ENCODE measurements at places on chromosomes 12 and 14.

- peak; percentile 88 for DNase-seq
Measured at GRCh38 chr12:119624966-119625365, 31.4 kb downstream of the TMEM233 start.

DNA sequence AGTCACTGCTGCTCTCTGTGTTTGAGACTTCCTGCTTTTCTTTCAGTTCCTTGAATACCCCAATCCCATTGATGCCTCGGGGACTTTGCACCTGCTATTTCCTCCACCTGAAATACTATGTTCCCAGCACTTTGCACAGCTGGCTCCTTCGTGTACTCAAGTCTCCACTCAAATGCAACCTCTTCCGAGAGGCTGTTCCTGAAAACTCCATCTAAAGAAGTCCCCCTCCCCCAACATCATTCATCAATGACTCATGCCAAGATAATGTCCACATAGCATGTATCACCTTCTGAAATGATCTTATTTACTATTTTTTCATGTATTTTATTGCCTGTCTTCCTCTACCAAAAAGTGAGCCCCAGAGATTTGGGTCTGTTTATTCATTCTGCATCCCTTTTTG is 48.6 kb downstream of the HSPB8 start:
- no peak for DNase-seq

DNA sequence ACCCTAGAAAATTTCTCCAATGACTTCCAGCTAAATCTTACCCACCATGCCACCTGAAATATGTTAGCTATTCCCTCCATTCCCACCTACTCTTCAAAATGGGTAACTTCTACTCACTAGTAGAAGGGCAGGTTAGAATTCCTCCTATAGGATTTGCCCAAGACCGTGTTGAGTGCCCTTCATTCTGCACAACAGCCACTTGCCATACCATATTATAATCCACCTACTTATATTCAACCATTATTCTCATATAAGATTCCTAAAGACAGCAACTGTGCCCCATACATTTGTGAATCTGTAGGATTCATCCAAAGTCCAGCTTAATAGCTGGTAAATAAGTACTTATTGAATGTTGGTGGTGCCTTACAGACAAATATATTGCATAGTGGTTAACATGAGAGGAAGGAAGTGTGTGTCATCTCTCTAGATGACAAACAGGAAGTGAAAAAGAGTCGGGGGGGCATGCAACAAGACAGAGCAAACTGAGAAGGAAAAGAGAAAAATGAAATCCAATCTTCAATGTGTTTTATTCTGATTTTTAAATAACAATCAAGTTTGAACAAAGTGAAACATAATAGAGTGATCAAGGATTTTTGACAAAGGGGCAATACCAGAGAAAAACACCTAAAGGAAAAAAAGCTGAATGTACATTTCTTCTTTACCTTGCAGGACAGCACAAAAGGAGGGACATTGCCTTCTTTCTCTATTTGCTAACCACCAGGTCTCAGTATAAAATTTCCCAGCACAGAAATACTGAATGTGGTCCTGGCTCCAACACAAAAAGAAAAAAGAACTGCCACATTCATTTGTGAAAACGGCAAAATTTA is 389.3 kb upstream of the USP15 start:
- DNase-seq: no peak

GRCh38 chr12:38399711-38400206 is 83.2 kb downstream of the ALG10B start:
- DNase-seq: no peak

DNA sequence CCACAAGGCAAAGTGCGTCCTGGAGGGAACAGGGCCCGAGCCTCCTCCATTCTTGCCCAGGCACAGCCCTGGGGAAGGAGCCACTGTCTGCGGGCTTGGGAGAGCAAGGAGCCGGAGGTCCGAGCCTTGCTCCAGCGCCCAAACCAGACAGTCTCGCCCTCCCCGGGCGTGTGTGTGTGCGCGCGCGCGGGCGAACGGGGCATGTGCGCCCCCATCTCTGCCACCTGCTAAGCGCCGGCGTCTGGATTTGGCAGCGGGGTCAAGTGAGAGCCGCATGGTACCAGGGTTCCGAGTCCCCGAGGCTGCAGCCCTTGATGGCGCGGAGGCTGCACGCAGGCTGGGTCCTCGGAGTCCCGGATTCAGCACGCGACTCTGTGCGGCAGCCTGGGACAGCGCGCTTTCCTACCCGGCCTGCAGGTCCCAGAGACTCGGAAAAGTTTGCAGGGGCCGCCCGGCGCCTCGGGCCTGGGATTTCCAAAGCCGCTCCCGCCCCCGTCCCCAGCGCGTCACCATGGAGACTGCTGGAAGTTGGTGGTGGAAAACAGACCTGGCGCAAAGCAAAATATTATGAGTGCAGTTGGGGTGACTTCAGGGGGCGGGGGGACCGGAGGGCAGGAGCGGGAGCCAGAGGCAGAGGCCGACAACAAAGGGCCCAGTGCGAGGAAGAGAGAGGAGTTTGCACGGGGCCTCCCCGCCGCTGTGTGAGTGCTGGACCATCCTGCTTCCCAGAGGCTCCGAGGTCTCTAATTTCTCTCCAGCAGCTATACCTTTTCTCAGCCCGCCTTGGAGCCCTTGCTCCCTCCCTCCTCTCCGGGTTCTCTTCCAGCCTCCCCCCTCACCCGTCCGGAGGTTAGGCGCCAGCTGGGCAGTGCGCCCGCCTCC is 4.2 kb downstream of the RFX4 start:
- DNase-seq: no peak

DNA sequence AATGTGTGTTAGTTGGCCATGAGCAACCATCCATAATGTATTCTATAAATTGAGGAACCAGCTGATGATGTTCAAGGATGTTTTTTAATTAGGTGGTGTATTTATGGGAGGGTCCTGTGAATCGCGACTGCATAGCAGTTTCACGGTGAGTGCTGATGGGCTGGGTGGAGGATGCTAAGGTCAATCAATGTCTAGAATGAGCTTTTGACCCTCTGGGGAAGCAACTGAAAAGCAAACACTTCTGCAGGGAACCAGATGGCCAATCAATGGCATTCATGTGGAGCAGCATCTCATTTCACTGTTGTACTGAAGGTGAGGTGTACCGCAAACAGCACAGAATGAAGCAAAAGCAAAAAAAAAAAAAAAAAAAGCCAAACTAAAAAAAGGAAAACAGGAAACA is 676.1 kb upstream of the TMEM132C start:
- no peak for DNase-seq

GRCh38 chr12:132496358-132496669 is 6.4 kb downstream of the FBRSL1 start:
- DNase-seq: no peak

DNA sequence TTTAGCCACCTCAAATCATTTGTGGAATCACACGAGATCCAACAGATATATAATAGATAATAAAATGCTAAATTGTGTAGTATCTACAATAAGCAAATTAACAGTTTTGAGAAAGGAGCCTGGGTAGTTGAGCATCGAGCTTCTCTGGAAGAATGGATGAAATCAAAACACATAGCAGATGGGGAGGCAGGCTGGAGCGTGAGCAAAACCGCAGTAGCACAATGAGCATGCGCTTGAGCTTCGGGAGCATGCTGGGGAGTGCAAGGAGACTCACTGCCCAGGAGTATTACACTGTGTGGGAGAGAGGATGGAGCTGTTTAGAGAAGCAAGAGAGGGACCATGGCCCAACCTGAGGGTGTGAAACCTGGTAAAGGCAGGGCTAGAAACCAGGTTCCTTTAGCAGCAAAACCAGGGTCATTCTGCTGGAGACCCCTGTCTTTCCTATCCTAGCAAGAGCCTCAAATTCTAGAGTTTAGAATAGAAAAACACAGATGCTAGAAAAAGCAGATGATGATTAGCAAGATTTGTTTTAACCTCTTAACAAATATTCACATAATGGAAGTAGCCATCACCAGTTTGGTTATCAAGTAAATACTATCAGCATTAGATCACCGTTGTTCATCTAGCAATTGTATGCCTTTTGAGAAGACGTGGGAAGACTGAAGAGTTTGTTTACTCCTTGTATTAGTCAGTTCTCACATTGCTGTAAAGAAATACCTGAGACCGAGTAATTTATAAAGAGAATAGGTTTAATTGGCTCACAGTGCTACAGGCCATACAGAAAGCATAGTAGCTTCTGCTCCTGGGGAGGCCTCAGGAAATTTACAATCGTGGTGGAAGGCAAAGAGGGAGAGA is 484.8 kb downstream of the EGLN3 start:
- no peak for DNase-seq

DNA sequence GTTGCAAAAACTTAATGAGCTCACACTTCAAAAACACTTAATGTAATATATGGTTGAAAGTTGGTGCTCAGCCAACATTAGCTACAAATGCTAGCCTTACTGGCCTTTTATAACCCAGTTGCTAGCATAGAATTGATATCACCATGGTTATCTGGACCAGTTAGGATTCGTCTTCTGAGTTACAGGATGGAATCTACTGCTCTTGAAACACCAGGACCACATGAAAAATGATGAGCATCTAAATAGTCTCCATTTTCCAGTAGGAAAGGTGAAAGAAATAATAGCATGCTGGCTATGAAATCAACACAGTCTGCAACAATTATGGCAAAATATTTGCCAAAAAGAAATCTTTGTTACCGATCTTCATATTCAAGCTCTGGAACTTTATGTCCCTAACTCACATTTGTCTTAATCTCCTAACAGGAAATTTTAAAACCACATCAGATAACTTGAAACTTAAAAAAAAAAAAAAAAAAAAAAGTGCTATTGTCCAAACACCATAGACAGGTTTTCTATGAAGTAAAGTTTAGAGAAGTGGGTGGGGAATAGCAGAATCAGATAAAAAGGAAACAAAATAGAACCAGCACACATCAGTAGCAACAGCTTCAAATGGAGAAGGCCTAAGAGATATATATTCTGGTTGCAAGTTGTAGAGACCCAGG is 12.6 kb upstream of the CD69 start:
- DNase-seq: no peak

- DNase-seq: no peak
Measured at GRCh38 chr12:6084261-6084968, 40.1 kb downstream of the VWF start.

DNA sequence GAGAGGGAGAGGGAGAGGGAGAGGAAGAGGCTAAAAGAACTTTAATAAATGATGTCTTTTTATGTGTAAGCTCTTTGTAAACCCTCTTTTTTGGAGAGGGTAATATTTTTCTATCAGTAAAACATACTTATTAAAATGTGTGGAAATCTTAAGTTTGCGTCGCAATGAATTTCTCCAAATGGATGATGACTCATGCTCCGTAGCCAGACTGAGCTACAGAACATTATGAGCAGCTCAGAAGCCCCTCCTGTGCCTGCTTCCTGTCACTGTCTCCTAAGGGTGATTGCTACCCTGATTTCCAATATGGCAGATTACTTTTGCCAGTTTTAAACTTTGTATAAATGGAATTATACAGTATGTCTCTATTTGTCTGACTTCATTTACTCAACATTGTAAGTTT is 13.0 kb upstream of the PYGL start:
- no peak for DNase-seq

DNA sequence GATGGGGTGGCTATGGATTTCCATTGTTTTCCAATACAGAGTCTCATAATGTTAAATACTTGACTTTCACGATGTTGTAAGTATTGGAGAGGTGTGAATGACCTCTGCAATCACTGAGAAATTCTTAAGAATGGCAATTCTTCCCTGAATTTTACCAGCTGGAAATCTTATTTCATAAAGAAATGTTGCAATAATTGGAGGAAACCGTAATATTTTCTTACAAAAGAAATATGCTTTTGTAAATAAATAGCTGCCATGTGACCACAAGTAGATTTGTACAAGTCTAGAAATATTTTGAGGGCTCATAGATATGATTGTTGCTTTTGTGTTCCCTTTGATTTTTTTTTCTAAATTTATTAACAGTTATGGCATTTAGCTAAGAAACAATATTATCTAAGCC is 308.7 kb upstream of the ATP2B1 start:
- DNase-seq: no peak

- no peak for DNase-seq
Measured at GRCh38 chr12:109578330-109578927, 4.8 kb downstream of the MVK start.

DNA sequence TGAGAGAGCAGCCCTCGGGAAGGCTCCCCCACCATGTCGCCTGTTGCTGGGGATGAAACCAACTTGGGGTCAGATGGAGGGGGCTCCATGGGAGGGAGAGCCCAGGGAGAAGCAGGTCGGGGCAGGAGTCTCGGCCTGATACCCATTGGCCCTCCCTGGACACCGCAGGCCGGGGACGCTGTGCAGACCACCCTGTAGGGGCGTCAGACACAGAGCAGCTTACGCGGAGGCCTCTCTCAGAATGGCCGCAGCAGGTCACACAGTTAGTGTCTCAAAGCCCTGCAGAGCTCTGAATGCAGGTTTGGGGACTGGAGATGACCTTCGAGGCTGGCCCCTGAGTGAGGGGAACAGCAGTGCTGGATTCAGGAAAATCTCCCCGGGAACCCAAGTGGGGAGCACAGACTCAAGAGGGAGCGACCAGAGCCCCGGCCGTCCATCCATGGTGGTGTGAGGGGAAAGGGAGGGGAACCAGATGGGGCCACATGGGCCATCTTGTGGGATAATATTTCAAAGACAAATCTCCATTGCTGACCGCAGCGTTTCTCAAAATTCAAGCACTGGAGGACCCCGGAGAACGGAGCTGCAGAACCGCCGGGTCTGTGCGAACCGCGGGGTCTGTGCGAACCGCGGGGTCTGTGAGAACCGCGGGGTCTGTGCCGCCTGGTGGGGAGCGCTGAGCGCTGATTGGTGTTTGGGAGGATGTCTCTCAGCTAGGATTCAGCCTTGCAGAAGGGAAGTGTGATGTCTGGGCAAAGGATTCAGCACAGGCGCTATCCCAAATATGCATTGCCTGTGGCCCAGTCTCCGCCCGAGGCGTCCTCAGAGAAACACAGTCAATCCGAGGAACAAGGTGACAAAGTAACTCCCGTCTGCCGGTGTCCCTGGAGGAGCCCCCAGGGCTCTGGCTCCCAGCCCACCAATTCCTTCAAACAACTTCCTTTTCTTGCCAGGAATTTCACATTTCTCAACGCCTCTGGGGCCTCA is 324.4 kb upstream of the RTL1 start:
- DNase-seq: no peak

DNA sequence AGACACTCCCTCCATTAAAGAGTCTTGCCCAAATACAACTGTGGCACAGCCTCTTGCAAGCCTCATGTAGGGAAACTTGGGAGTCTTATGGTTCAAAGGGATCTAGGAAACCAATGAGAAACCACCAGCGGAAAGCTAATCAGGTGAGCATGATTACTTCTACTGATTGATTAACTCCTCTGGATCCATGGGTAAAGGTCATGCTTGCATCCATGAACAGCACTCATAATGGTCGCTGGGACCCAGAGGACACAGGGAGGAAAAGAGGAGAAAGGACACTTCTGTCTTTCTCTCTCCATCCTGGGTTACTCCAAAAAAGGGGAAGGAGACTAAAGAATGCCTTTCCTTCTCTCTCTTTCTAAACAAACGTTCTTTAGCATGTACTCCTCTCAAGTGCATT is 1397.2 kb downstream of the LRFN5 start:
- peak; percentile 40 for DNase-seq

DNA sequence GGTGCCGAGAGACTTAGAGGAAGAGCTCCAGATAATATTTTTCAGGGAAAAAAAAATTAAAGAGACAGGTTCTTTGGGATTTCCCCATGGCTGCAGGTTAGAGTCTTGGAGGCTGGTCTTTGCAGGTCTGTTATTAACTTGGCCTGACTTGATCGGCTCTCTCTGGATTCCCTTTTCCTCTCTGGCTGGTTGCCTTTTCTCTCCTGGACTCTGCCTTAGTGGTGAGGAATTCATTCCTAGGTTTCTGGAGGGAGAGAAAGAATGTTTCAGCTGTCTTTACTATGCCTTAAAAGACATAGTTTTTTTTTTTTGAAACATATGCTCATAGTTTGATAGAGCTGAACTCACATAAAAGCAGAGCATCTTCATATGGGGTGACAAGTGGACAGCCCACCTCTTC is 336.3 kb downstream of the BMP4 start:
- DNase-seq: no peak

GRCh38 chr14:23137192-23137812 is 18.2 kb upstream of the CEBPE start:
- no peak for DNase-seq

Measured in NCI-H1436 (cell line).